ENCODE measurements at places on chromosomes 12 and 14. TPM values are rescaled to one million over a fixed set of nuclear protein-coding genes. Genes with fewer than 3 reads are reported as not detected.

Gene NT5DC3
- 5.8 TPM for total RNA-seq

Gene TAC3
- total RNA-seq = not detected

Gene OR6S1
- total RNA-seq = not detected

Gene SERPINA1
- 0.16 TPM for total RNA-seq

Gene CCDC197
- total RNA-seq = not detected

Data from T-helper 2 cell treated with Interferon-gamma antibody and Interleukin-4, amounts not matched to agents 100 ng/mL and 5 ng/mL, for 36 hours (primary cell).